ENCODE measurements at places on chromosomes 1 and 21.

DNA sequence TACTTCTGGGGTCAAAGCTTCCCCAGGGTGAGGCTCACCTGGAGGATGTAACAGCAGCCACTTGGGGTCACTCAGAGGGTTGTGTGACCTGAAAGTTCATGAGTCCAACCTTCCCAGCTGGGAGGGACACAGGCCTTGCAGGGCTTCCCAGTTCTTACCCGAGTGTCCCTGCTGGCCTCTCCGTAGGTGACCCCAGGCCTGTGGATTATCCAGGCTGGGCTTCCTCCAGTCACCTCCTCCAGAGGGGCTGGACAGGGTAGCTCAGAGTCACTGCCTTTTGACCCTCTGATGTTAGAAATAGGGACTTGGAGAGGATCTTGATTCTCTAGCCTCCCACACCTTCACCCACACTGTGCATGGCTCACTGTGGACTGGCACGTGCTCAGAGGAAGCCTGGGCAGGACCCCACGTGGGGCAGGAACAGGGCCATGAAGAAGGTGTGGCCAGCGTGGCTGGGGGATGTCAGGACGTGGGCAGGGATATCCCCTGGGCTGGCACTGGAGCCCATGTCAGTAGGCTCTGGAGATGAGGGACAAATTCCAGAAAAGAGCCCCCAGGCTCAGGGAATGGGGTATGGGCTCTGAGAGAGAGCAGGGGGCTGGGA lies 131.8 kb downstream of the ACTL8 start:
- no peak for DNase-seq
- no peaks in the 10 kb centered on the region for H3K4me1 ChIP-seq
- H3K4me3 ChIP-seq, result no peak overlapping the region

DNA sequence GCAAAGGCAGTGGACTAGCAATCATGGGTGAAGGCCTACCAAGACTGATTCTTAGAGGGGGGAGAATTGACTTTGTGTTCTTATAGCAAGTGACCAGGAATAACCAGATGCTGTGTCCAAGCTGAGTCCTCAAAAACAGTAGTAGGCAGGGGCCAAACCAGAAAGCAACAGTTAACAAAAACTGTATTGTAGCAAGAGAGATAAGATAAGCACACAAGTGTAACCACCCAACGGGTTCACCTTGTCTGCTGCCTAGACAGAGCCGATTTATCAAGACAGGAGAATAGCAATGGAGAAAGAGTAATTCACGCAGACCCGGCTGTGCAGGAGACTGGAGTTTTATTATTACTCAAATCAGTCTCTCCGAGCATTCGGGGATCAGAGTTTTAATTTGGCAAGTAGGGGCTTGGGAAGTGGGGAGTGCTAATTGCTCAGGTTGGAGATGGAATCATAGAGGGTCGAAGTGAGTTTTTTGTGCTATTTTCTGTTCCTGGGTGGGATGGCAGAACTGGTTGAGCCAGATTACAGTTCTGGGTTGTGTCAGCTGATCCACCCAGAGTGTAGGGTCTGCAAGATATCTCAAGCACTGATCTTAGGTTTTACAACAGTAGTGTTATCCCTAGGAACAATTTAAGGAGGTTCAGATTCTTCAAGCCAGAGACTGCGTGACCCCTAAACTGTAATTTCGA lies 8.3 kb upstream of the CSRP1 start:
- H3K27ac ChIP-seq, result no peak overlapping the region
- no peak overlapping the region for H3K4me3 ChIP-seq
- no peaks in the 10 kb centered on the region for H3K27me3 ChIP-seq
- no peaks in the 10 kb centered on the region for H3K36me3 ChIP-seq
- no peaks in the 10 kb centered on the region for H3K4me1 ChIP-seq

DNA sequence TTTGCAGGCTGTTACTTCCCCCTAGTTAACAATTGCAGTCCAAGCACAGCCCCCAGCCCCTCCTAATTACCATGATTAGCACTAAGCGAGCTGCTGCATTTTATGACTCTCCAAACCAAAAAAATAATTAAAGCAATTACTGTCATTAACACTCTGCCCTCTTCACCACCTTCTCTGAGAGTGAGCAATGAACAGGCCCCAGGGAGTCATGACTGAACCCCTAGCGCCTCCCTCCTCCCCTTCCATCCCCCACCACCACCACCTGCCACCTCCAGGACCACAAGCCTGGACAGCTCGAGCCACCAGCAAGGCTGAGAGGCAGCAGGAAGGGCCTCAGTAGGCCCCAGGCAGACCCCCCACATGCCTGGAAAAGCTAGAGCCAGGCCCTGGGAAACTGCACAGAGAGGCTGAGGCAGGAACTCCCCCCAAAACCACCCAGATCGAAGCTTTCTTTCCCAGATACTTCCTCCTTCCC lies 35.5 kb upstream of the ZC3H12A start:
- no peaks in the 10 kb centered on the region for H3K36me3 ChIP-seq
- no peak overlapping the region for H3K4me3 ChIP-seq
- no peak overlapping the region for H3K27ac ChIP-seq
- no peak for DNase-seq
- H3K27me3 ChIP-seq, result no peaks in the 10 kb centered on the region

GRCh38 chr1:85582687-85583591 lies 2.4 kb downstream of the CCN1 start:
- peaks cover 8% of the 10 kb centered on the region for H3K4me1 ChIP-seq
- no peak for DNase-seq
- no peak overlapping the region for H3K27ac ChIP-seq
- no peaks in the 10 kb centered on the region for H3K36me3 ChIP-seq

DNA sequence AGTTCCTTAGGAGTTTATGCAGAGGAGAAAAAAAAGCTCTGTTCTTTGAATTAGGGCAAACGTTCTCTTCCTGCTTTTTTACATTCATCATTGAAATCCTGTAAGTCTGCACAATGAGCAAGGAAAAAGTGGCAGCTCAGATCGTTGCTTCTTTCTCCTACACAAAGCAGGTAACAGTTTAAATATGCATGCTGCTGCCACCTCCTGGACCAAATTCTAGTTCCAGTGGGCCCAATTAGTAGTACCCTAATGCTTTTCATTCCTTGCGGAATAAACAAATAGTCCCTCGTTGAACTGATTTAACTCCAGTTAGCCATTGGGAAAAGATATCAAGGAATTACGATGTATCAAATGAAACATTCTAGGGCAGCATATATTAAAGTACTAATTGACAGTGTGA lies 20.1 kb downstream of the YTHDF2 start:
- no peaks in the 10 kb centered on the region for H3K27me3 ChIP-seq
- peaks cover 45% of the 10 kb centered on the region for H3K4me1 ChIP-seq
- DNase-seq, result peak; percentile 26
- H3K36me3 ChIP-seq, result peaks cover 19% of the 10 kb centered on the region

GRCh38 chr21:31326522-31327242 lies 17.4 kb downstream of the TIAM1 start:
- H3K27ac ChIP-seq, result no peak overlapping the region
- H3K4me1 ChIP-seq, result peaks cover 11% of the 10 kb centered on the region

DNA sequence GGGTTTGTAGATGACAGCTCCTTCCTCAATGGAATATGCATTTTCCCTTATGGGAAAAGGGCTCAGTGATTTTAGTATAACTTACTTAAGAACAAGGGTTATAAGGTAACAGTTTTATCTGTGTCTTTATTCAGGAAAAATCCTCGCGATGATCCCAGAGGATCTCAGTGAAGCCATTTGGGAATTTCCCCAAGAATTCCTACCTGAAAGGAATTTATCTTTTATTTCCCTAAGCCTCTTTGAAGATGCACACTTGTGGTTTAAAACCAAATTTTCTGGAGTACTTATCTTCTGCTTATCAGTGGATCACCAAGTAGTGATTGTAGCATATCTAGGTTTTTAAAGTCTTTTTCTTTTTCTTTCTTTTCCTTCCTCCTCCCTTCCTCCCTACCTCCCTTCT lies 58.8 kb downstream of the AK4 start:
- H3K4me3 ChIP-seq, result no peak overlapping the region
- no peaks in the 10 kb centered on the region for H3K4me1 ChIP-seq
- no peaks in the 10 kb centered on the region for H3K27me3 ChIP-seq
- no peak for DNase-seq

- H3K27me3 ChIP-seq, result no peaks in the 10 kb centered on the region
- H3K36me3 ChIP-seq, result no peaks in the 10 kb centered on the region
- no peak overlapping the region for H3K4me3 ChIP-seq
- H3K27ac ChIP-seq, result no peak overlapping the region
- no peak for DNase-seq
- no peaks in the 10 kb centered on the region for H3K4me1 ChIP-seq
Measured at GRCh38 chr1:57897581-57897980, 473.7 kb upstream of the DAB1 start.

DNA sequence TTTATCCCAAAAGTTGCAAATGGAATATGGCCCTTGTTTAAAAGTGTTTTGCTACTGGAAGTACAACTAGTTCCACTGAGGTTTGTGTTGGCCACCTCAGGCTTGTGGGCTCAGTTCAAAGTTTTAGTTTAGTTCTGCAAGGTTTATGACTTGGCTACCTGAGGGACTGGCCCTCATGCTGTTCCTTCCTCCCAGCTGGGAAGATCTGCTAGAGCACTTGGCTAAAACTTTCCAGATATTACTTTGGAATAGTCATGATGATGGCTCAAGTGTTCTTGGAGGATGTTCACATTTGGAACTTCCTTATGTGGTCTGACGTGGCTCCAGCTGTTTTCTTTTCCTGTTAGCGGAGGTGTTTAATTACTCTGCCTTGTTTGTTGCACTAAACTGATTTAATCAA lies 110.2 kb upstream of the IVNS1ABP start:
- no peaks in the 10 kb centered on the region for H3K27me3 ChIP-seq
- no peaks in the 10 kb centered on the region for H3K36me3 ChIP-seq
- H3K27ac ChIP-seq, result no peak overlapping the region
- no peaks in the 10 kb centered on the region for H3K4me1 ChIP-seq
- no peak overlapping the region for H3K4me3 ChIP-seq
- DNase-seq, result no peak

GRCh38 chr1:42311138-42311537 lies 23.9 kb downstream of the FOXJ3 start:
- no peaks in the 10 kb centered on the region for H3K27me3 ChIP-seq
- no peak for DNase-seq
- peaks cover 3% of the 10 kb centered on the region for H3K36me3 ChIP-seq
- no peaks in the 10 kb centered on the region for H3K4me1 ChIP-seq
- H3K4me3 ChIP-seq, result no peak overlapping the region

DNA sequence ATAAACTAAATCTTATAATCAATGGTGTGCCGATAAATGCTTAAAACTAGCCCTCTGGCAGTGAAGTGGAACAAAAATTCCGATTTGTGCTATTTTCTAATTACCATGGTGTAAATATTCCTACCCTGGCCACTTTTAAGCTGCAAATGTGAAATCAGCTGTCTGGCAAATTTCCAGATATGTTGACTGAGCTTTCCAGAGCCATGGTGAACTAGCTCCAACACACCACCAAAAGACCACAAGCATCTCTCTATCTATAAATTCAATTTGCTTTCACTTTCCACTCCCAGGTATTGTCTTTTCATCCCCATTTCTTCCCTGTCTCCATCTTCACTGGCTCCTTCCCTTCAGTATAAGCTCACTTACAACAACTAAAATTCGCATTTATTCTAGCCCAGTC lies 152.3 kb upstream of the RGS18 start:
- no peaks in the 10 kb centered on the region for H3K4me1 ChIP-seq
- no peaks in the 10 kb centered on the region for H3K36me3 ChIP-seq
- no peak for DNase-seq
- no peak overlapping the region for H3K4me3 ChIP-seq

DNA sequence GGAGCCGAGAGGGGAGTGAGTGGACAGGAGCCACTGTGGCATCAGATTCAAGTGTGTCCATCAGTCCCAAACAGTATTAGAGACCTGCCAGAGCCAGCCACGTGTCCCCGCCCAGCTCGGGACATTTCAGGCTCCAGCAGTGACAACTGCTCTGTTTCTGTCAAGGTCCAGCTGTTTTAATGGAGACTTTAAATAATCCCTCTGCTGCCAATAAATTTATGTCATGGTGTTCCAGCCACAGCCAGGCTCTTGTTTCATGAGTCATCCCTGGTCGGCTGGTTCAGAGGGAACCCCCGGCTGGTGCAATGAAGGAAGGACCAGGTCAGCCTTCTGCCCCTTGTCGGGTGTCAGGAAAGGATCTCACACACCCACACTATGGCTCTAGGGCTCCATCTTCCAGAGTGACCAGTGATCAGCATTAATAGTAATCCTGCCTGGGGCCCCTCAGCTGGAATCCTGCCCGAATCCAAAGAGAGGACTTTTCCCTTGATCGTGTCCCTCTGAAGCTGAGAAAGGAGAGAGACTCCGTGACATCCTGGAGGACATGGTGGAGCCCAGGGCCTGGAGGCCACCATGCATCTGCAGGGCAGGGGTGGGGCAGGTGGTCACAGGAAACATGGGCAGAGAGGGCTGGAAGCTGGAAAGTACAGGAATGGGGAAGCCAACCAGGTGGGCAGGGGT lies 197.3 kb downstream of the MATN1 start:
- H3K4me1 ChIP-seq, result no peaks in the 10 kb centered on the region
- no peak overlapping the region for H3K27ac ChIP-seq
- H3K4me3 ChIP-seq, result no peak overlapping the region
- DNase-seq, result no peak
- H3K36me3 ChIP-seq, result no peaks in the 10 kb centered on the region

- no peak for DNase-seq
- H3K27ac ChIP-seq, result no peak overlapping the region
- no peaks in the 10 kb centered on the region for H3K36me3 ChIP-seq
- no peak overlapping the region for H3K4me3 ChIP-seq
Measured at GRCh38 chr21:24590261-24590660, 1017.0 kb downstream of the MRPL39 start.

- DNase-seq, result no peak
- H3K27me3 ChIP-seq, result no peaks in the 10 kb centered on the region
- no peaks in the 10 kb centered on the region for H3K36me3 ChIP-seq
- peaks cover 40% of the 10 kb centered on the region for H3K4me1 ChIP-seq
- H3K27ac ChIP-seq, result no peak overlapping the region
Measured at GRCh38 chr1:221782970-221783369, 41.1 kb upstream of the DUSP10 start.

GRCh38 chr1:164660775-164661174 lies 101.8 kb downstream of the PBX1 start:
- DNase-seq, result no peak
- no peak overlapping the region for H3K4me3 ChIP-seq
- no peak overlapping the region for H3K27ac ChIP-seq
- H3K27me3 ChIP-seq, result no peaks in the 10 kb centered on the region
- H3K36me3 ChIP-seq, result no peaks in the 10 kb centered on the region
- no peaks in the 10 kb centered on the region for H3K4me1 ChIP-seq

DNA sequence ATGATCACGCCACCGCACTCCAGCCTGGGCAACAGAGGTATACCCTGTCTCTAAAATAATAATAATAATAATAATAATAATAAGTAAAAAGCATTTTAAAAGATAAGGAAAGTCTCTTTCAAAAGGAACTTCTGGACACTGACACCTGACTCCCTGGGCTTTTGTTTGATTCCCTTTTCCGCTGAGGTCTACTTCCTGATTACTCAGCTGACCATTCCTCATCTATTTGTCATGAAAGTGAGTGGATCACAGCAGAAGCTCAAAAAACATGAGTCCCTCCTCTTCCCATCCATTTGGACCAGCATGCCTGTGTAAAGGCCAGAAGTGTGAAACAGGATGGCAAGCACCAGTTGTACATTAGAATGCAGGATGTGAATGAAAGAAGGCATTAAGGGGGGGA lies 61.1 kb upstream of the FBXO28 start:
- H3K27ac ChIP-seq, result no peak overlapping the region
- peaks cover 3% of the 10 kb centered on the region for H3K27me3 ChIP-seq
- H3K4me1 ChIP-seq, result no peaks in the 10 kb centered on the region
- no peak overlapping the region for H3K4me3 ChIP-seq
- DNase-seq, result no peak
- H3K36me3 ChIP-seq, result no peaks in the 10 kb centered on the region

All from CD4-positive, CD25-positive, alpha-beta regulatory T cell (primary cell).